ENCODE measurements at places on chromosomes 5 and 9. TPM values are rescaled to one million over a fixed set of nuclear protein-coding genes. Genes with fewer than 3 reads are reported as not detected.

DNA sequence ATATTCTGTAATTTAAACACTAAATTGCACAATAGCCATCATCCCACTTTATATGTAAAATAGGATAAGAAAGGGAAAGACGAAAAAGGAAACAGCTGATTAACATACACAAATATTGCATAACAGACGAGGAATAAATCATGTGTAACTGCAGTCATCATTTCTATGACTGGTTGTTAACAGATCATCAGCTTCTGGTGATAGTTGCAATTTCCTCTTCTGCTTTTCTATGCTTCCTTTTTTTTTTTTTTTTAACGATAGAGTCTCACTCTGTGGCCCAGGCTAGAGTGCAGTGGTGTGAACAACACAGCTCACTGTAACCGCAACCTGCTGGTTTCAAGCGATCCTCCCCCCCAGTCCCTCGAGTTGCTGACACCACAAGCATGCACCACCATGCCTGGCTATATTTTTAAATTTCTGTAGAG is 22.5 kb upstream of the JAKMIP2 start:
- H3K27ac ChIP-seq = no peak overlapping the region
- no peaks in the 10 kb centered on the region for H3K4me1 ChIP-seq
- H3K36me3 ChIP-seq = no peaks in the 10 kb centered on the region

DNA sequence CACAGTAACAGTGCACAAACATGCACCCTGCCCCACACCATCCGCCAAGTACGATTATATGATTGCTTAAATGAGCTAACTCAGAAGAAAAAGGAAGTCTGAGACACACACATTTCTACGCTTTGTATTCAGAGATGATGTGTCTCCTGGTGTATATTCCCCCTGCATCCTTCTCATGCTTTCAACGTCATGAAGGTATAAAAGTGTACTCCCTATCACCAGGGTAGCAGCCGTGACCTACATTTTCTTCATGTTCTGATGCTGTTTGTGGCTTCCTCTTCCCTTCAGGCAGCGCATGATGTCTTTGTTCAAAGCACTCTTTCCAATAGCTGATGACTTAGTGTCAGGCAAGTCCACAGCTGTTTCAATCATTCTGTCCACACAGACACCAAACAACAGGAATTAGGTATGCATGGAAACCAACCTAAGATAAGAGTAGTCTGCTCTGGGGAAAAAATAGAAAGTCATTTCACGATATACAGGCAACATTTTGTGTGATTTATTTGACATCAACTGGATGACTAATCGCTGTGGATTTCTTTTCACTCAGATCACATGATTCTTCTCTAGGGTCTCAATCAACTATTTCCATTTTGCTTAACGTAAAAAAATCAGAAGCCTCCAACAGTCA is 269.4 kb upstream of the PTGER4 start:
- no peaks in the 10 kb centered on the region for H3K36me3 ChIP-seq
- H3K27me3 ChIP-seq = no peaks in the 10 kb centered on the region
- H3K4me3 ChIP-seq = no peak overlapping the region
- peaks cover 20% of the 10 kb centered on the region for H3K4me1 ChIP-seq

- no peaks in the 10 kb centered on the region for H3K36me3 ChIP-seq
- H3K4me3 ChIP-seq = peak overlapping the region; percentile 66
- no peaks in the 10 kb centered on the region for H3K27me3 ChIP-seq
- DNase-seq = peak; percentile 80
- H3K27ac ChIP-seq = peak overlapping the region; percentile 81
Observed at GRCh38 chr5:176647843-176648473, 674 bp downstream of the TSPAN17 start.

- peak; percentile 64 for DNase-seq
- H3K27me3 ChIP-seq = no peaks in the 10 kb centered on the region
- H3K4me3 ChIP-seq = no peak overlapping the region
- H3K27ac ChIP-seq = no peak overlapping the region
Observed at GRCh38 chr5:122053181-122054109, 24.6 kb downstream of the LOX start.

GRCh38 chr5:159458217-159458711 is 128.0 kb upstream of the IL12B start:
- no peaks in the 10 kb centered on the region for H3K4me1 ChIP-seq
- no peak overlapping the region for H3K4me3 ChIP-seq
- H3K36me3 ChIP-seq = no peaks in the 10 kb centered on the region
- H3K27me3 ChIP-seq = no peaks in the 10 kb centered on the region

GRCh38 chr9:84793251-84793650 is 123.7 kb downstream of the NTRK2 start:
- H3K27me3 ChIP-seq = no peaks in the 10 kb centered on the region
- DNase-seq = no peak
- no peaks in the 10 kb centered on the region for H3K4me1 ChIP-seq
- H3K36me3 ChIP-seq = no peaks in the 10 kb centered on the region
- H3K4me3 ChIP-seq = no peak overlapping the region
- H3K27ac ChIP-seq = no peak overlapping the region

DNA sequence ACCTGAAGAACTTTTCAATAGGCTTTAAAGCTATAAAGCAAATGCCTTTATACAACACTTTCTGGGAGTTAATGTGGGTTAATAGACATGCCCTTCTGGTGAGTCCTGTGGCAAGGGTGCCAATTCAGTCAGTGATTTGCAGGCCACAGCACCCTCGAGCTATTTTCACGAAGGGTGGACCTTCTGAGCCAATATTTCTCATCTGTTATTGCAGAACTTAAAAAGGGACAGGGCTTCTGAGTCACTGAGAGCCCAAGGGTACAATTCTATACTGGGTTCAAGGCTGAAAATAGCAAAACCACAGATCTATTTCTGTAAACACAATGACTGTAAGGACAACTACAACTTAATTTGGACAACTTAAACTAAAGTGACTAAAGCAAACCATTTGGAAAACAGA is 92.8 kb downstream of the GABRG2 start:
- no peaks in the 10 kb centered on the region for H3K36me3 ChIP-seq
- no peak for DNase-seq

Gene PPP3R2
- not detected for total RNA-seq

DNA sequence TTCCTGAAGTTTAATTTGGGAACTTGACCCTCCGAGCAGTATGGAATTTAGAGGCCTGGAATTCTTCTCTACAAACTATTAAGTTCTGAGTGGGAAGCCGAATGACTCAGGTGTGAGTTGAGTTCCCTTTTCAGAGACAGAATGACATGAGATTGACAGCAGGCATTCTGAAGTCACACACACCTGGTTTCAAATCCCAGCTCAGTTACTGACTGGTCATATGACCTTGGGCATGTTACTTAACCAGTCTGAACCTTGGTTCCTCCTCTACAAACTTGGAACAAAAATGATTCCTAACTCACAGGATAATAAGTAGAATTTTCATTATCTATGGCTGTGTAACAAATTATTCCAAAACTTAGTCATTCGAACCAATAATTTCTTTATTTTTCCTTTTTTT is 45.5 kb upstream of the GPBP1 start:
- no peak for DNase-seq
- no peak overlapping the region for H3K4me3 ChIP-seq
- no peaks in the 10 kb centered on the region for H3K4me1 ChIP-seq

Gene TAF11L9
- not detected for total RNA-seq

DNA sequence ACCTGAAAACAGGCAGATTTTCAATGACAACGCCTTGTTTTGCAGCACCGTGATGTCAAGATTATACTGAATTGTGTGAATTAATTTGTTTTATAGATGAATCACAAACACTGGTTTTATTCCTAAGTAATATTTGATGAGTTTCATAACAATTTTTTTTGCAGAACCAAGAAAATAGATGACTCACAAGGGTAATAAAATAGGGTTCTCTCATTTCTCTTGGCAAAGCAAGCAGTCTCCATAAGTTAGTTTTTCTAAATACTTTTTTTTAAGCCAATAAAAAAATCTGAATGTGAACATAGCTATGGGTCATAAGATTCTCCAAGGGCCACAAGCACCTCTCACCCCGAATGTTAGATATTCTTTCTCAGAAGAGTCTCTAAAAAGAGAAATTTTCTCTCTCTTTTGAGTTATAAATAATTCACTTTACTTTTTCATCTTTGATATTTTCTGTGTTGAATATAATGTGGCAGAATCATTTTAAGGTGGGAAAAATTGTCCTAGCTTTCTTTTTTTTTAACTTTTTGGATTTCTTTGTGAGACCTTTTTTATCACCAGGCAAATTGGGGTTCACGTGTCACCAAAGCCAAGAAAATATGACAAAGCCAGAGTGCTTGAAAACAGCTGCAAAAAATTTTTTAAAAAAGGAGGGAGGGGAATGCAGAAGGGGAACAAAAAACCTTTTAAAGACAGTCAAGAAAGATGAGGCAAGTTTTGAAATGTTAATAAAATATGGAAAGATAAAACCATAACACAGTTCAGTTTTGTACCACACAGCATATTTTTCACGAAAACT is 174.6 kb upstream of the DAPK1 start:
- H3K36me3 ChIP-seq = no peaks in the 10 kb centered on the region
- no peak overlapping the region for H3K4me3 ChIP-seq
- DNase-seq = no peak
- H3K4me1 ChIP-seq = no peaks in the 10 kb centered on the region
- no peaks in the 10 kb centered on the region for H3K27me3 ChIP-seq

Gene LEAP2
- total RNA-seq = 0.54 TPM

Gene ANKRD18B
- not detected for total RNA-seq

GRCh38 chr5:64458948-64459347 is 46.9 kb upstream of the RGS7BP start:
- H3K27ac ChIP-seq = no peak overlapping the region
- no peaks in the 10 kb centered on the region for H3K4me1 ChIP-seq
- no peaks in the 10 kb centered on the region for H3K36me3 ChIP-seq
- H3K27me3 ChIP-seq = no peaks in the 10 kb centered on the region

- no peak overlapping the region for H3K27ac ChIP-seq
- no peak for DNase-seq
- H3K27me3 ChIP-seq = no peaks in the 10 kb centered on the region
Observed at GRCh38 chr5:84564321-84565075, 179.8 kb upstream of the EDIL3 start.

- no peak overlapping the region for H3K4me3 ChIP-seq
- no peak overlapping the region for H3K27ac ChIP-seq
- H3K27me3 ChIP-seq = no peaks in the 10 kb centered on the region
- H3K36me3 ChIP-seq = peaks cover 17% of the 10 kb centered on the region
- H3K4me1 ChIP-seq = no peaks in the 10 kb centered on the region
- no peak for DNase-seq
Observed at GRCh38 chr9:125966959-125967711, 220.0 kb downstream of the PBX3 start.

- no peak overlapping the region for H3K4me3 ChIP-seq
- no peaks in the 10 kb centered on the region for H3K27me3 ChIP-seq
- no peak for DNase-seq
- no peaks in the 10 kb centered on the region for H3K4me1 ChIP-seq
- no peaks in the 10 kb centered on the region for H3K36me3 ChIP-seq
Observed at GRCh38 chr5:53790026-53790425, 229.6 kb downstream of the NDUFS4 start.
